ENCODE measurements at places on chromosomes 11 and 22.

DNA sequence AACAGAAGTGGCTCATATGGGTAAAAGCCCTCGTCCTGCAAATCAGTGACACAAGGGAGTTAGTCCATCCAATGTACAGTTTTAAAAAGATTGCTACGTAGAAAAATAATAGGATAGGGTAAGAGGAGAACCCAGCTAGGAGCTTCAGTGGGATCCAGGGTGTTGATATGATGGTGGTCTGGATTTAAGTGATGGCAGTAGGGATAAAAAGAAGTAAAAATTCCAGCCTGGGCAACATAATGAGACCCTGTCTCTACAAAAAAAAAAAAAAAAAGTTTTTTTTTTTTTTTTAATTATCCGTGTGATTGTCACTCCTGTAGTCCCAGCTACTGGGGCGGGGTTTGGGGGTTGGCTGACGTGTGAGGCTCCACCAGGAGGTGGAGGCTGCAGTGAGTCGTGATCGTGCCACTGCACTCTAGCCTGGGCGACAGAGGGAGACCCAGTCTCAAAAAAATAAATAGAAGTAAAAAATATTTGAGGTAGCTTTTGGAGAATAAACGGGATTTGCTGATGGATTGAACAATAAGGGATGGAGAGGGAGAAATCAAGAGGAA lies 7.0 kb upstream of the L3MBTL2 start:
- DNase-seq, result no peak

- DNase-seq, result no peak
Observed at GRCh38 chr11:124090996-124091395, 24.3 kb upstream of the VWA5A start.

GRCh38 chr11:115170133-115170815 lies 333.9 kb downstream of the CADM1 start:
- no peak for DNase-seq

- DNase-seq, result no peak
Observed at GRCh38 chr11:121722431-121723245, 269.9 kb upstream of the SORL1-AS1 start.

- no peak for DNase-seq
Observed at GRCh38 chr11:19276859-19277808, 36.4 kb upstream of the E2F8 start.

- DNase-seq, result no peak
Observed at GRCh38 chr11:94532211-94532610, 11.5 kb upstream of the FUT4 start.

- no peak for DNase-seq
Observed at GRCh38 chr22:16915701-16916100, 90.5 kb upstream of the XKR3 start.

- no peak for DNase-seq
Observed at GRCh38 chr11:35035894-35036408, 103.0 kb upstream of the CD44 start.

DNA sequence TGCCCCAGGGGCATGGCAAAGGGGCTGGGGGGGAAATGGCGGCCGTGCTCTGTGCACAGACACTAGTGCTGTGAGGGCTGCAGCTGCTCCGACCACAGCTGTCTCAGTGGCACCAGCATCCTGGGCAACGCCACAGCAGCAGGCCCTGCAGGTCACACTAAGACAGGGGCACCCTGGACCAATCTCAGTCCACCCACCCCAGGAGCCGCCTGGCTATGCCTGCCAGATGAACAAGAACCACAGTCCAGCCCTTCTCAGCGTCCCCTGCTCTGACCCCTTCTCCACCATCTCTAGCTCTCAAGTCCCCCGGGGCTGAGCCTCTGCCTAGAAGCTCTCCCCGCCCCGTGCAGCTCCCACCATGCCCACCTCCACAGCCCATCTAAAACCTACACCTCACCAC lies 16.5 kb downstream of the TUBGCP6 start:
- DNase-seq, result no peak

GRCh38 chr11:15569305-15570025 lies 454.7 kb downstream of the INSC start:
- DNase-seq, result no peak

DNA sequence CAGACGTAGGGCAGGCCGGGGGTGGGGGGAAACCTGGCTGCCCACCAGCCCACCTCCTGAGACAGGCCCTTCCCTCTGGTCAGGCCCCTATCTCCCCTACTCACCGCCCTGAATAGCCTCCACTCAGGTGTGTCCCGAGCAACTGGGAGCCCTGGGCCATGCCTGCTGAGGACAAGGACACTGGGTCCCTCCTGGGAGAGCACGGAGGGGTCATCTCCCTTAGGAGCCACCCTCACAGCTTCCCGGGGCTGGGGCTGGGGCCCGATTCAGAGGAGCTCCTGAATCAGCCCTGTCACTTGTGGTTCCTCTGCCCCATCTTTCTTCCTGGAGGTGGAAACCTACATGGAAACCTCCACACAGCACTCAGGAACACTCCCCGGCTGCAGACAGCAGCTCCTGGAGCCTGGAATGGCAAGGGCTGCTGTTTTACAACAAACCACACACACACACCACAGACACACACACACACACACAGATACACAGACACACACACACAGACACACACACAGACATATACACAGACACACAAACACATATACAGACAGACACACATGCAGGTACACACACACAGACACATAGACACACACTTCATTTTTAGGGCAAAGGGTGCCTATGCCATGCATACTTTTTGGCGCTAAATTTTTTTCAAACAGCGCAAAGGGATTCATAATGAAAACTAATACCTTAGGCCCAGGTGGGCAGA lies 9.6 kb upstream of the EMID1 start:
- no peak for DNase-seq

DNA sequence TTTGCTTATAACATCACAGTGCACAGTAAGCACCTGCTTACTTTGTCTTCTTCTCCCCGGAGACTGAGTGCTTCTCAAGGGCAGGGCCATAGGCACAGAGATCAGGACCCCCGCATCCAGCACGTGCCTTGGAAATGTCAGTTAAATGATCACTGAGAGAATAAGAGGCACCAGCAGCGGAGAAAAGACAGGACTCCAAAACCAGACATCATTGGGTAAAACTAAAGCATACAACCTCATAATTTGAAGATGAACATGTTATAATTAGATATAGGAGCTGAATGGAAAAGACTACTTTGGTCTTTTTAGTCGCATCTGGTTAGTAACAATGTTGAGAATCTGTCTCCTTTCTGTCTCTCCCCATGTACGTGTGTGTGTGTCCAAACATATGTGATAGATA lies 1279.9 kb downstream of the LRRC4C start:
- DNase-seq, result no peak

GRCh38 chr11:79412761-79413160 lies 28.1 kb downstream of the TENM4 start:
- DNase-seq, result no peak

GRCh38 chr22:43177479-43177878 lies 9.5 kb downstream of the TTLL12 start:
- no peak for DNase-seq

- no peak for DNase-seq
Observed at GRCh38 chr11:92828556-92828955, 140.9 kb upstream of the MTNR1B start.

- DNase-seq, result peak; percentile 39
Observed at GRCh38 chr11:61516675-61517572, 8.4 kb downstream of the LRRC10B start.

GRCh38 chr11:37504921-37505320 lies 906.9 kb upstream of the RAG2 start:
- no peak for DNase-seq

GRCh38 chr11:61787928-61788491 lies 4.4 kb downstream of the TMEM258 start:
- DNase-seq, result no peak

DNA sequence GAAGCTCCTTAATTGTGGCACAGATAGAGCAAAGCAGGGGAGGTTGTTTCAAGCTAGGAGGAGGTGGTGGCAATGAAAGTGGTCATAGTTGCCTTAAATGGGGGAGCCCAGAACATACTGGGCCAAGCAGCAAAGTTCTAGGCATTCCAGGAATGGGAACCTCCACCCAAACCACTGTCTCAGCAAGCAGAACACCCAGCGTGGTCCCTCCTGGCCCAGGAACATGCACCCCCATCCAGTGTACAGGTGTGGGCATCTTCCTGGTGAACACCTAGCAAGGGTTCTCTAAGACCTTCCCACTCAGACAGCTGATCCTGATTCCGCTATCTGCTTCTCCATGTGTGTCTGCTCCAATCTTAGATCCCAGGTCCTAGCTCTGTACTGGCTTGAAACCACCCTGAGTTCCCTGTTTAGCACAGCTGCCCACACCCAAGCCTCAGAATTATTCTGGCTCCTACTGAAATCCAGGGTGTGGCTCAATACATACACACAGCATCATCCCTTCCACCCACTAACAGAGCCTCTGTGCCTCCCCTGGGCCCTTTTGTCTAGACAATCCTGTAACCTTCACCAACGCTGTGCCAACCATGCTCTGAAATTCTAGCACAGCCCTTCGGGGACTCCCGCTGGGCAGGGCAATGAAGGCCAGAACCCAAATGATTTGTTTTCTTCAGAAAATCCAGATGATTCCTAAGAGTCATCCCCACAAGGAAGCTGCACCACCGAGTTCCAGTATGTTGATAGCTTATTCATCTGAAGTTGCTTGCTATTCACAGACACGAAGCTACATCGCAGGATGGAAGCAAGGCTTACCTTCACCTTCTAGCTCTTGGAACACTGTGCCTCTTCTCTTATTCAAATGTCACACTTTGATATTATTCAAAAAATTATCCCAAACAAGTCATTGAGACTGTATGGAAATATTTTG lies 76.6 kb downstream of the ABTB2 start:
- no peak for DNase-seq

GRCh38 chr11:34650528-34650927 lies 29.6 kb downstream of the EHF start:
- DNase-seq, result peak; percentile 42

DNA sequence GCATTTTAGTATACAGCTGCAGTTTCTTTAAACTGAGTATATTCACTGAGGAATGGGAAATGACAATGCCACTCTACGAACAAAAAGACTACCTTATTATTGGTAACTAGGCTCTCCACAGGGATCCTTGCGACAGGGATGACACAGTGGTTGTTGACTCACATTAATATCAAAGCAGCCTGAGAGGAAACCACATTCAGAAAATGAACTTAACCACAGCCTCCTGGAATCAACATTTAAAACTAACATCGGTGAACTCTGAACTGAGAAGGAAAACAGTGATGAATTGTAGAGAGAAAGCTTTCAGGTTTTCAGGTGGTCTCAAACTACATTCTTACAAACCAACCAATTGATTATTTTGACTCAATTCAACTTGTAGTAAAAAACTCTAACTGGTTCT lies 90.3 kb upstream of the MTMR2 start:
- no peak for DNase-seq

- no peak for DNase-seq
Observed at GRCh38 chr11:80841675-80842074, 1400.8 kb upstream of the TENM4 start.

Measured in stimulated activated CD8-positive, alpha-beta memory T cell treated with anti-CD3 and anti-CD28 coated beads, Interleukin-4, amount 100 ng/mL, for 1 hour (primary cell).